ENCODE measurements at places on chromosomes 16 and 17.

DNA sequence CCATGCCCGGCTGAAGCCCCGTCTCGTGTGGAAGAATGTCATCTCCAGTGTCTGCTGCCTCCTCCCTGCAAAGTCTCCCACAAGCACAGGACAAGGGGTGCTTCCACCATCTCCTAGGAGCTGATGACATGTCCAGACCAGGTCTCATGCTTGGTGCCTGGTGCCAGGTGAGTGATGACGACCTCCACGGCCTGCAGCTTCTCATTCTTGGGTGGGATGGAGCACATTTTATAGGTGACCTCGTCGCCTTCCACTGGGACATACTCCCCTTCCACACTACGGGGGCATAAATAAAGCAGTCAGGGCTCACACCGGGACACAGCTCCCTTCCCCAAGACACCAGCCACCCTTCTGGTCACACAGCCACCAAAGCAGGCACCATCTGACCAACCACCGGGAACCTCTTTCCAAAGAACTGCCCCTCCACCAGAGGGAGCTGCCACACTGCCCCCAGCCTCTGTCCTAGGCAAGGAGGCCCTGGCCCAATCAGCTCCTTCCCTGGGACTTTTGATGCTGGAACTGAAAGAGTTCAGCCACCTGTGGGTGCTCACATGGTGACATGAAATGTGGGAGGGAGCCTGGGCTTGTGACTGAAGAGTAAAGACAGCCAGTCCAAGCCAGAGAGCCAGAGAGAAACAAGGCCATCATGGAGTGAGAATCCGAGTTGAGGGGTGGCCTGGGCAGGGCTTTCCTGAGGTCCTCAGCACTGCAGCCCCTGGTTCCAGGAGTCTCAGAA lies 13.6 kb downstream of the CARHSP1 start:
- no peak for DNase-seq

- no peak for DNase-seq
Observed at GRCh38 chr17:31357839-31358394, 33.6 kb upstream of the RAB11FIP4 start.

DNA sequence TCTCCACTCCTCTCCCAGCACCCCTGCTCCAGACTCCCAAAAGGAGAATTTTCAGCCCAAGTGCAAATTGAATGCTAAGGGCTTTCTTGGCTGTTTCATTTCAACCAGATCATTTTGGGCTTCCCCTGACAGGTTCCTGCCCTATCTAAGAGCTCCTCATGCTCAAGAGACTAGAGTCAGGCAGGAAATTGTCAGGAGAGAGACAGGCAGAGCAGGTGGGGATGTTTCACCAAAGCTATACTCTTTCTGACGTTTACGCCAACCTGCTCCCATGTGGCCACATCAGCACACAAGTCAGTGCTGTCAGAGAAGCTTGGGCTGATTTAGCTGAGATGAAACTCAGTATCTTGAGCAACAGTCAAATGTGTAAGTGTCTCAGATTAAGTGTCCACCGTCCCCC lies 31.4 kb downstream of the HIC1 start:
- DNase-seq = no peak

DNA sequence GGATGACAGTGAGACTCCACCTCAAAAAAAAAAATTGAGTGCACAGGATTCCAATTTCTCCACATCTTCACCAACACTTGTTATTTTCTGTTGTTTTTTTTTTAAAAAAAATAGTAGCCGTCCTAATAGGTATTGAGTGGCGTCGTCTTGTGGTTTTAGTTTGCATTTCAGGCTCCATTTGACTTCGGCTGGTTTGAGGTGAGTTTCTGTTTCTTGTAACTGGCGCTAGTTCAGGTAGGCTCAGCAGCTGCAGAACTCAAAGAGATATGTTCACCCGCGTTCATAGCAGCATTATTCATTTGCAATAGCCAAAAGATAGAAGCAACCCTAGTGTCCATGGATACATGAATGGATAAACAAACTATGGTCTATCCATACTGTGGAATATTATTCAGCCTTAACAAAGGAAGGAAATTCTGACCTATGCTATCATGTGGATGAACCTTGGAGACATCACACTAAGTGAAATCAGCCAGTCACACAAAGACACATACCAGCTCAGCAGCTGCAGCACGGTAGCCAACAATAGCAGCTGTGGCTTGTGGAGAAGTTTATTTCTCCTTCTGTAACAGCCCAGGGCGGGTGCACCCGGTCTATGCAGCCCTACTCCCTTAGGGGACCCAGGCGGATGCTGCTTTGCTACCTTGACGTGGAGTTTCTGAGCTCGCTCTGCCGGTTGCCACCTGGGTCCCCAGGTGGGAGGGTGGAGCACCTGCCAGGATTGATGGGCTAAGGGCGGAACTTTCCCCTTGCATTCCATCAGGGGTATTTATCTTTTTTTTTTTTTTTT lies 44.9 kb downstream of the TMEM235 start:
- no peak for DNase-seq

DNA sequence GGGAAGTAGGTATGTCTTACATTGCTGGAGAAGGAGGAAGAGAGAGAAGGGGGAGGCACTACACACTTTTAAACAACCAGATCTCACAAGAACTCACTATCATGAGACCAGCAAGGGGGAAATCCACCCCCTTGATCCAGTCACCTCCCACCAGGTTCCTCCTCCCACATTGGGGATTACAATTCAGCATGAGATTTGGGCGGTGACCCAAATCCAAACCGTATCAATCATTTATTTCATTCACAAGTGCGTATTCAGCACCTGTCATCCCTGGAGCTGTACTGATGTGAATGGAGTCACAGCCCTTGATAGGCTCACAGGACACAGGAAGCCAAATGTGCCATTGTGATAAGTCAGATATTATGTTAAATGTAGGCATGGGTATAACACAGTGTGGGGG lies 228.3 kb upstream of the HSBP1 start:
- no peak for DNase-seq

DNA sequence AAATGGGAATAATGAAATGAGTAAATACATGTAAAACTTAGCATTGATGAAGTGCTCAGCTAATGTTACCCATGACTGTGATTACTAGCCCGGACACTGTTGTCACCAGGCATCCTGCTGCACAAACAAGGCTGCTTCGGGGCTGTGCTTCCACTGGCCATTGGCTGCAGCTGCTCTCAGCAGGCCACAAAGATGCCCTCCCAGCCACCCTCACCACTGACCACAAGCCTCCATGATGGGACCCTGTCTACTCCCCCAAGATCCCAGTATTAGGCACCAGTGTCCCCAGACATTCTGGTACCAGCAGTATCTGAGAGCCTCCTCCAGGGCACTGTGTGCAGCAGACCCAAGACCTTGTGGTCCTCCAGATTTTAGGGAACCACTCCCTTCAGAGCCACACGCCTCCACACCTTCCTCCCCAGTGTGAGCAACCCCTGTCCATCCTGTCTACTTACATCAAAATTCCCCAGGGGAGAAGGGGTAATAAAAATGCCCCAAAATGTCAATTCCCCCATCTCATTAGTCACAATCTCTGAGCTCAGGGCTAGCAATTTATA lies 19.7 kb upstream of the NUP93 start:
- no peak for DNase-seq

DNA sequence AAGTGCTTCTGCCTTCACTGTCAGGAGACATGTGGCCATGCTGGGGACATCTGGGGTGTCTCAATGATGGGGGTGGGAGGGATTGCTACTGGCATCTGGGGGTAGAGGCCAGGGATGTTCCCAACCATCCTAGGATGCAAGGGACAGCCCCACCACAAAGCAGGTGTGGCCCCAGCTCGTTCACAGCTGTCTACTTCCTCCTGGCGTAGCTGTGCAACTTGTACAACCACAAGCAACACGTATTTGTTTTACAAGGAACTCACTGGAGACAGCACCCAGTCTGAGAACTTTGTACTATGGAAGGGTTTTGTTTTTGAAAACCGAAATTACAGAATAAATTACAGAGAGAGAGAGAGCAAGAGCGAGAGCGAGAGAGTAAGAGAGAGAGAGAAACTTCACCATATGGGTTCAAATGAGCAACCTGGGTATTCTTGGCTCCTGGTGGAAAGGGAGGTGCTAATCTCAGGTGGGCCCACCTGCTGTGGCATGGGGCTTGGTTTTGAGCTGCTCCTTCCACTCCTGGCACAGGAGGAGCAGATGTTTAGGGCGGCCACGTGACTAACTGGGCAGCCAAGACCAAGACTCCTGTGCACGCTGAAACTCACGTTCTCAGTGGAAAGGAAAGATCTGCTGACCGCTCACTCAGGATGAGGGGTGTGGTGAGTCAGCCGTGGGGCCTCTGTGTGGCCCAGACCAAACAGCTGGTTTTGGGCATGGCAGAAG lies 17.5 kb upstream of the TNFRSF13B start:
- no peak for DNase-seq

- DNase-seq = no peak
Observed at GRCh38 chr16:86220561-86220960, 289.8 kb upstream of the FOXF1 start.
